ENCODE measurements at places on chromosomes 5 and 9.

GRCh38 chr9:35870351-35870923 is at the start of gene OR13J1:
OR13J1 (minus strand) TSS chr9:35870401; CDS start chr9:35870401, 0 bp downstream.
- no peak for DNase-seq

DNA sequence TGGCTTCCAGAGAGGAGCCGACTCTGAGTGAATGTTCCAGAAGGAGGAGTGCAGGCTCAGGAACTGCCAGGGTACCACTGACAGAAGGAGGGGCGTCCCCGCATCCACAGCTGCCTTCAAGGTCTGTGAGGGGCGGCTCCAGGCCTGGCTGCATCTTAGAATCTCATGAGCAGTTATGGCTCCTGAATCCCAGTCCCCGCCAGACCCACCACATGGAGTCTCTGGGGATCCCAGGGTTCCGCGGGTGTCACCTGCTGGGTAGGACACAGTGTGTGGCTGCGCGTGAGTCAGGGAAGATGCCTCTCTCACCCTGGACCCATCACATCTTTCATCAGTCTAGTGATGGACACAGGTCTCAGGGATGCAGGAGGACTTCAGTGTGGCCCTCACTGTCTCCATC is 79.2 kb downstream of the COL5A1 start:
- DNase-seq = no peak

- DNase-seq = no peak
These were observed 640 bp downstream of the SURF4 start for GRCh38 chr9:133375116-133375723.

DNA sequence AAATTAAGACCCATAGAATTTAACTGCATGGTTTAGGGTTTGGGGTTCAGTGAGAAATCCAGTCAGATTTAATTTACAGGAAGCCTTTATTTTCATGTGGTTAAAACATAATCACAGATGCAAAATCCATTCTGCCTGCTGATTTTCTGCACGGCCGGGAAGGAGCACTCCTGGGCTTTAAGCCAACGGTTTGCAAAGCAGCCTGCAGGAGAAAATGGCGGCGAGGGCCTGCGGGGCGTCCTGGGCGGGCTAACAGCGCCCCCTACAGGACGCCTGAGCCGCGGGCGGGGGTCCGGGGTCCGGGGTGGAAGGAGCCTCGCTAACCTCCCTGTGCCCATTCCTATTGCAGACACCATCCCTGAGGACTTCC is 47.6 kb downstream of the THBS4 start:
- no peak for DNase-seq

- no peak for DNase-seq
These were observed 339.8 kb downstream of the AGTPBP1 start for GRCh38 chr9:85401998-85402397.

GRCh38 chr9:6897898-6898302 is 140.1 kb downstream of the KDM4C start:
- DNase-seq = no peak
